ENCODE measurements at places on chromosomes 3 and 15. TPM values are rescaled to one million over a fixed set of nuclear protein-coding genes. Genes with fewer than 3 reads are reported as not detected.

DNA sequence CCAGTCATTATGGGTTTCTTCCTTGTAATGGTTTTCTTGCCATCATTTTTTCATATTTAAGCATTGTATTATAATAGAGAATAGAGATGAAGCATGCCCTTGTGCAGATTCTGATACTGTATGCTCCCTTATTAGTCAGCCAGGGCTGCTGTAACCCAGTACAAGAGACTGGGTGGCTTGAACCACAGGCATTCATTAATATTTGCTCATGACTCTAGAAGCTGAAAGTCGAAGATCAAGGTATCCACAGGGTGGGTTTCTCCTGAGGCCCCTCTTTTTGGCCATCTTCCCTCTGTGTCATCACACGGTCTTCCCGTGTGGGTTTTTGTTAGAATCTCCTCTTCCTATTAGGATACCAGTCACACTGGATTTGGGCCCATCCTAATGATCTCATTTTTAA lies 74.5 kb downstream of the FOXP1 start:
- peaks cover 17% of the 10 kb centered on the region for H3K4me1 ChIP-seq
- H3K36me3 ChIP-seq, result no peaks in the 10 kb centered on the region
- H3K27me3 ChIP-seq, result peaks cover 3% of the 10 kb centered on the region
- H3K4me3 ChIP-seq, result no peak overlapping the region
- DNase-seq, result no peak

LDHAL6B gene
- not detected for total RNA-seq

DNA sequence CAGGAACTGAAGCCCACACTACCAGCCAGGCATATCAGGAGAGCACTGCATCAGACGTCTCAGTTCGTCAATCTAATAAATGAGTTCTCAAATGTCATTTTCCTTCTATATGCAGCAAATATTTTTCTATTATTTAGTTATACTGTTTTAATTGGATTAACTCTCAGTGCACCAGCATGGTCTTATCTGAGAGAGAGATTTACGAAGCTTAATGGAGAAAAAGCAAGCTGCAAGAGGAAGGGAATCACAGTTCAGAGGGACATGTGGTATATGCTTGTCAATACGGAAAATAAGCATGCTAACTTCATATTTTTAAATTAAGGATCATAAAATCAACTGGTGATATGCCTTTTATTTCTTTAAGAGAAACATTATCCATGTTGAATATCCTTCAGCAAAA lies 213.1 kb upstream of the NECTIN3 start:
- H3K27ac ChIP-seq, result no peak overlapping the region
- H3K36me3 ChIP-seq, result no peaks in the 10 kb centered on the region
- H3K4me3 ChIP-seq, result no peak overlapping the region
- no peaks in the 10 kb centered on the region for H3K27me3 ChIP-seq
- DNase-seq, result no peak

CLEC3B gene
- total RNA-seq, result not detected

DNA sequence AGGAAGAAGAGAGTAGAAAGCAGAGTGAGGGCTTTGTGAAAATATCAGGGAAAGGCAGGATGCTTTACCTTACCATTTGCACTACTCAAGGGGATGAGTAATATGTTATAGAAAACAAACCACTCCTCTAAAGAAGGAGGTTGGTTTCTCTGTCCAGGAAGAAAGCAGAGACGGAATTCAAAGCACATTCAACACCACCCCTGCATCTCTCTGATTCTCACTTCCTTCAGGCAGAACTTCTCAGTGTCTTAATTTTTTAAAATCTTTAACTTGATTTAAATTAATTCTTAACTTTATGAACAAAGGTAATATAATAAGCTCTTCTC lies 82.4 kb downstream of the NR2F2 start:
- peaks cover 1% of the 10 kb centered on the region for H3K4me1 ChIP-seq
- H3K27me3 ChIP-seq, result peaks cover 63% of the 10 kb centered on the region

GRCh38 chr3:28287046-28287445 lies 45.6 kb downstream of the CMC1 start:
- no peak overlapping the region for H3K27ac ChIP-seq
- peaks cover 5% of the 10 kb centered on the region for H3K4me1 ChIP-seq
- H3K4me3 ChIP-seq, result no peak overlapping the region
- peaks cover 12% of the 10 kb centered on the region for H3K36me3 ChIP-seq
- H3K27me3 ChIP-seq, result no peaks in the 10 kb centered on the region

- no peaks in the 10 kb centered on the region for H3K36me3 ChIP-seq
- H3K4me1 ChIP-seq, result no peaks in the 10 kb centered on the region
These were observed 627.9 kb downstream of the ZBBX start for GRCh38 chr3:166752214-166752613.

DNA sequence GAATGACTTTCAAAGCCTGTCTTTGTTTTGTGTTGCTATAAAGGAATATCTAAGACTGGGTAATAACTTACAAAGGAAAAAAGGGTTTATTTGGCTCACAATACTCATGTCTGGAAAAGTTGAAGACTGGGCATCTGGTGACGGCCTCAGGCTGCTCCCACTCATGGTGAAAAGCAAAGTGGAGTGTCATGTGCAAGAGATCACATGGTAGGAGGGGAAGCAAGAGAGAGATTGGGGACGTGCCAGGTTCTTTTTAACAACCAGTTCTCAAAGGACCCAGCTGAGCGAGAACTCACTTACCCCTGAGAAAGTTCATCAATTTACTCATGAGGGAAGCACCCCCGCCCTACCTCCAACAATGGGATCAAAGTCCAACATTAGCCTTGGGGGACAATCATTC lies 929.4 kb downstream of the ROBO1 start:
- no peak for DNase-seq
- H3K27me3 ChIP-seq, result no peaks in the 10 kb centered on the region
- no peaks in the 10 kb centered on the region for H3K36me3 ChIP-seq
- H3K4me1 ChIP-seq, result no peaks in the 10 kb centered on the region
- no peak overlapping the region for H3K27ac ChIP-seq
- H3K4me3 ChIP-seq, result no peak overlapping the region

DNA sequence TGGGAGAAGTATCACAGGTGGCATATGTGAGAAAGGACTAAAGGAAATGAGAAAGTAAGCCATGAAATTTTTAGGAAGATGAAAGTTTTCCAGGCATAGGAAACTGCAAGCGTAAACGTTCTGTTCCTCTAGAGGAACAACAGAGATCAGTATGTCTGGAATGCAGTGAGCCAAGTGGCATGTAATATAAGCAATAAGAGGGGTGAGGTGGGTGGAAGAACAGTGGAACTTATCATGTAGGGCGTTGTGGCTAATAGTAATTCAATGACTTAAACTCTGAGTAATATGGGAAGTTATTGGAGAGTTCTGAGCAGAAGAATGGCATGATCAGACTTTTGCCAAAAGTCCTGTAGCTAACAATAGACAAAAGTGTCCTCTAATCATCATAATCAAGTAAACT lies 902.9 kb downstream of the EPHA3 start:
- no peaks in the 10 kb centered on the region for H3K36me3 ChIP-seq
- H3K4me1 ChIP-seq, result no peaks in the 10 kb centered on the region
- H3K27me3 ChIP-seq, result no peaks in the 10 kb centered on the region

KCNAB1 gene
- not detected for total RNA-seq

DNA sequence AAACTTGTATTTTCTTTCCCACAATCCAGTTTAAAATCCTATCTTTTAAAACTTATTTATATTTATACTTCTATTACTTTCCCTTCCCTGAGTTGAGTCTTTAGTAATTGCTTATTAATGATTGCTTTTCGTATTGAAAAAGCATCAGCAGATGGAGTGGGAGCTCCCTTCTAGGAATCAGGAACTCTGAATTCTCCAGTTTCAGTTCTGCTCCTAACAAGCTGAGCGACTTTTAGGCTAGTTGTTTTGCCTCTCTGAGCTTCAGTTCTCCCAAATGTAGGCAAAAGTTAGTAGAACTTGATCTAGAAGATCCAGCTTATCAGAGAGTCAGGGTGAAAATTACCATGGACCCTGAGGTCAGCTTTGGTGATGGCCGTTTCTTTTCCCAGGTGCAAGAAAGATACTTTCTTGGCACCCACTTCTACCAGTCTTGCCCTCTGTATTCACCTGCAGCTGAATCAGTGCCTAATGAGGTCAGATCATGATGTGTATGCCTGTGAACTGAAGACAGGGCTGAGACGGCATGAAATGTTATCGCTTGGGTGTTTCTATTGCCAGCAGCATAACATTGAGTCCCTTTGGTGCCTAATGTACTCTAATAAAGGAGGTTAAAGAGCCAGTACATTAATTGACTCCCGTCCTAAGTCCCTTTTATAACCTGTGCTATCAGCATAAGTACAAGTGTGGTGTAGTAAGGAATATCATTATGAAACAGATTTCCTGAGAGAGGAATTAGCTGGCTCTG lies 194.5 kb upstream of the TBC1D5 start:
- peaks cover 22% of the 10 kb centered on the region for H3K27me3 ChIP-seq
- DNase-seq, result no peak
- no peaks in the 10 kb centered on the region for H3K4me1 ChIP-seq
- no peak overlapping the region for H3K4me3 ChIP-seq

DNA sequence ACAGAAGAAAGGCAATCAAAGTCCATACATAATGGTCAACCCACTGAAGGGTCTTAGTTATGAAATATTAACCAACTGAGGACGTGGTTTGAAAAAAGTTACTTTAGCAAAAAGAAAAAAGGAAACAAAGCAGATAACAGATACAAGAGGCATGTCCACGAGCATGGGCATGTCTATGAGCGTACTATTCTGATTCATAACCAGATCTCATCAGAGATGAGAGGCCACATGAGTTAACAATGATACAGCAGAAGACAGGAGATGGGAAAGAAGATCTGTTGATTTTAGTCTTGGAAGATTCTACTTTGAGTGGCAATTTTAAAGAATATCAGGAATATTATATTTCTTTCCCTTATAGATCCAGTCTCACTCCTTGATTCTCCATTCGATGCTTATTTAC lies 262.9 kb upstream of the SLITRK3 start:
- no peaks in the 10 kb centered on the region for H3K27me3 ChIP-seq
- no peaks in the 10 kb centered on the region for H3K36me3 ChIP-seq
- no peak overlapping the region for H3K27ac ChIP-seq
- H3K4me3 ChIP-seq, result no peak overlapping the region
- no peak for DNase-seq

GRCh38 chr15:50358845-50359244 lies 3.8 kb upstream of the GABPB1 start:
- H3K4me3 ChIP-seq, result no peak overlapping the region
- H3K36me3 ChIP-seq, result peaks cover 61% of the 10 kb centered on the region
- peak; percentile 22 for DNase-seq
- H3K27me3 ChIP-seq, result no peaks in the 10 kb centered on the region
- H3K4me1 ChIP-seq, result peaks cover 25% of the 10 kb centered on the region
- H3K27ac ChIP-seq, result no peak overlapping the region

DISP2 gene
- total RNA-seq, result 0.18 TPM

TM6SF1 gene
- total RNA-seq, result 20.4 TPM

PIGZ gene
- total RNA-seq, result 1.7 TPM

DNA sequence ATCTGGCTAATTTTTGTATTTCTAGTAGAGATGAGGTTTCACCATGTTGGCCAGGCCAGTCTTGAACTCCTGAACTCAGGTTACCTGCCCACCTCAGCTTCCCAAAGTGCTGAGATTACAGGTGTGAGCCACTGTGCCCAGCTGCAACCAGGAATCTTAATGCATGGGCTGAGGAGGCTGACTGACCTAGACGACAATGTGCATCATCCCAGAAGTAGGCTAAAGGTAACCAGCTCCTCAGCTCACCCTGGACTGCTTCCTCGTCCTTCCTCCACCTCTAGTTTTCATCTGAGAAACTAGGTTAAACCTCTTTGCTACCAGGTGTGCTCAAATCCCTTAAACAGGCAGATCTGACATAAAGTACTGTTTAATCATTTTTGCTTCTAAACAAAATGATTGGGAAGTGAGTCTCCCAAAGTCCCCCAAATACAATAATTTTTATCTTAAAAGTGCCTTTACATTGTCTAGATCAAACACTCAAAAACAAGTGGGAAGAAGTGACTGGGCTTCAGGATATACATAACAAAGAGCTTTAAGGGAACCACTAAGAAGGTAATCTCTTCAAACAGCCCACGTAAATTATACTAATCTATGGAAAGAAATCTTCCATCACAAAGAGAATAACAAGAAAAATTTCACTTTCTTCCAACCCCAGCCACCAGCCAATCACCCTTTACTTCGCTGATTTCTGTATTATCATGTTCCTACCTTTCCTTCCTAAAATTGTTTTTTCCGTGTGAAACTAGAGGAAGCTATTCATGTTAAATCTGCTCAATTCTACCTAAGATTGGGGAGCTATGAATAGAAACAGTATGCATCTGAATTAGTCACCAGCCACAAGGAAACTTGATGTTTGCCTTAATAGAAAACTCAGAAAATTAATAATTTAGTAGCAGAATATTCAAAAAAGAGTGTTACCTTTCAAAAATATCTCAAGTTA lies 34.7 kb downstream of the IGF2BP2 start:
- no peak overlapping the region for H3K4me3 ChIP-seq
- DNase-seq, result no peak
- H3K36me3 ChIP-seq, result no peaks in the 10 kb centered on the region
- peaks cover 10% of the 10 kb centered on the region for H3K27me3 ChIP-seq
- H3K27ac ChIP-seq, result no peak overlapping the region

- no peaks in the 10 kb centered on the region for H3K27me3 ChIP-seq
- no peak overlapping the region for H3K27ac ChIP-seq
- no peak for DNase-seq
These were observed 51.2 kb downstream of the WNT7A start for GRCh38 chr3:13828501-13829265.

GRCh38 chr3:145429546-145429945 lies 731.4 kb downstream of the PLOD2 start:
- no peak overlapping the region for H3K27ac ChIP-seq
- no peak for DNase-seq
- no peaks in the 10 kb centered on the region for H3K27me3 ChIP-seq
- no peaks in the 10 kb centered on the region for H3K4me1 ChIP-seq

- H3K27ac ChIP-seq, result no peak overlapping the region
- H3K4me1 ChIP-seq, result peaks cover 8% of the 10 kb centered on the region
- DNase-seq, result no peak
- peaks cover 32% of the 10 kb centered on the region for H3K27me3 ChIP-seq
These were observed 3.6 kb upstream of the MRAS start for GRCh38 chr3:138344754-138345153.

GRCh38 chr3:166446291-166446690 lies 609.1 kb upstream of the BCHE start:
- no peaks in the 10 kb centered on the region for H3K27me3 ChIP-seq
- no peaks in the 10 kb centered on the region for H3K36me3 ChIP-seq
- H3K27ac ChIP-seq, result no peak overlapping the region
- DNase-seq, result no peak
- no peaks in the 10 kb centered on the region for H3K4me1 ChIP-seq
- H3K4me3 ChIP-seq, result no peak overlapping the region

GRCh38 chr3:46293991-46294833 lies 52.0 kb downstream of the CCR3 start:
- peaks cover 7% of the 10 kb centered on the region for H3K27me3 ChIP-seq
- peaks cover 86% of the 10 kb centered on the region for H3K4me1 ChIP-seq
- peak overlapping the region; percentile 25 for H3K4me3 ChIP-seq
- no peak for DNase-seq
- H3K36me3 ChIP-seq, result peaks cover 21% of the 10 kb centered on the region

Data from activated CD4-positive, alpha-beta memory T cell treated with anti-CD3 and anti-CD28 coated beads, Interleukin-2, amount 10 ng/mL, durations not matched to agents 7 days and 5 days (primary cell).